ENCODE measurements at places on chromosomes 12 and 14.

- no peak for DNase-seq
Measured at GRCh38 chr12:54019091-54019811, 9.0 kb upstream of the HOXC6 start.

DNA sequence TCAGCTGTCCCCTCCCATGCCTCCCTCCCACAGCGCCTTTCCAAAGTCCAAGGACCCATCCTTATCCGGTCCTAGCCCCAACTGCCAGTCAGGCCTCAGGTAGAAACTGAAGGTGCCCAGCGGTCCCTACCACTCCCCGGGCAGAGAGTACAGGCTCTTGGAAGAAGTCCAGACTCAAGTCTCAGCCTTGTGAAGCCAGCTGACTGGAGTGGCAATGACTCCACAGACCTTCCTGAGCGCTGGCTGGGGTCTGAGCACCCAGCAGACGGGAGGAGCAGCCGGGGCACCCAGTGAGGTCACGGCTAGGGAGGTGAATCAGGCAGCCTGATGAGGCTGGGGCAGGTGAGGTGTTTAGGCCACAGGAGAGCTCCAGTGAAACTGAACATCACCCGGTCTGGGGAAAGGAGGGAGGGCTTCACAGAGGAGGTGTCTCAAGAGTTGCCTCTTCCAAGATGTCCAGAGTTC is 60.0 kb downstream of the ITPK1 start:
- no peak for DNase-seq

DNA sequence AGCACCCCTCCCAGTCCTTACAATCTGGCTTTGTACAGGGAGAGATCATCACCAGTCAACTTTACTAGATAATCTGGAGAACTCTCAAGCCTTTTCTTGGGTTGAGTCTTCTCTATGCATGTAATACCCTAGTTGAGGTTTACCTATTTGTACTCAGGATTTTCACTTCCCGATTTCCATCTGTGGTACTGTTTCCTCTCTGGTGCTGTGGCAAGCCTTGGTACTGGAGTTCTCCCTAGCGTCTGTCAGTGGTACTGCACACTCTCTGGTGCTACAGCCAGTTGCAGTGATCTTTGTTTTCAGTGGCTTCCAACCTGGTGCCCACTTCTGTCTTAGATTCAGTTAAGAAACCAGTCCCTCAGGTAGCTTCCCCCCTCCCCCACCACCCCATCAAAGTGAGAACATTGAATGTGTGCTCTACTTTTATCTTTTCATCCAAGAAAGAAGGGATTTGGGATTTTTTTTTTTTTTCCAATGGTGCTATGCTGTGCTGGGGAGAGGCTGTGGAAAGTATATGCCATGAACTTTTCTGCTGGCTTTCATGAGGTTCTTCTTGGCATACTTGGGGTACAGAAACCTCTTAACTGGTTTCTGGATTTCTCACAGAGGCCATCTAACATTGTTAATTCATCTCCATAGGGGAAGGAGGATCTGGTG is 69.4 kb upstream of the EVL start:
- DNase-seq = peak; percentile 32

DNA sequence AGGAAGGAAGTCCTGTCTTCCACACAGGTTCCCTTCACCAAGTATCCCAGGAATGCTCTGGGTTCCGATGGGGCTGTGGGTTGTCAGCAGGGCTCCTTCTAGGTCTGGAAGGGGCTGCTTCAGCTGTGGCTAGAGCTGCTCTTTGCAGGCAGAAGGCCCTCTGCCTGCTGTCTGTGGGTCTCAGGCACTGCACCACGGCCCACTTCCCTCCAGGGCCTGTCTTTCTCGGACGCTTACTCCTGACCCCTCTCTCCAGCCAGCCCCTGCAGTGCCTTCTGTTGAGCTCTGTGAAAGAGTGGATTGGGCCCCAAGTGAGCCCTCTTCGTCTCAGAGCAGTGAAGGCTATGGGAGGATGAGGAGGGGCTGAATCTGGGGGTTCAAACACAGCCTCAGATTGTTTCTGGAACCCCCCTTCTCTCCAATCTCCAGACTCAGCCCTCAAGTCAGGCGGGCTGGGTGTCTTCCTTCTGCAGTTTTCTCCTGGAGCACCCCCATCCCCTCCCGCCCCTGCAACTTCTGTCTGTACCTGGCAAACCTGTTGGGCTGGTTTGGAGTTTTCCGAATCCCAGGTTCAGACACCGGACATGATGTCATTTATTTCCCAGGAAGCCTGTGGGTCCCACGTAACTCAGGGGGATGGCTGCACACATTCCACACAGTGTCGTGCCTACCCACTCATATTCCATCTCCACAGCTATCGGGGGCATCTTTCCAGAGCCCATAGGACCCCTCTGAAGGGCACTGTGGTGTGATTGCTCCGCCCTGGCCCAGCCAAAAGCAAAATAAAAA is 24.9 kb upstream of the SPPL3 start:
- no peak for DNase-seq

DNA sequence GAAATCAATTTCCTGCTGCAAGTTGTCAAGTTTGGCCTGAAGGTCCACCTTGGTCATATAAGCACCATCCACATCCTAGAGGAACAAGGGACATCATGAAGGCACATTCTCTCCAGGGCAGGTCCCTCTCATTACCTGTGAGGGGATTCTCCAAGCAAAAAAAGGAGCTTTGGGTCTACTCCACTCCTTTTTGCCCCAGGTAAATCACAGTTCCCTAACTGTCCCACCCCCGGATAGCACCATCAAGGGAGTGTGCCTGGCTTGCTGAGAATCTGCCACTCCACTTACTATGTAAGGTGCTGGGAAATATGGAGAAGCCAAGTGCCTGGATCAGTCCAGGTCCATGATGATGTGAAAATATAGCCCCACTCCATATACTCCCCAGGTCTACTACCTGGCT is 2.5 kb downstream of the KRT1 start:
- no peak for DNase-seq

- no peak for DNase-seq
Measured at GRCh38 chr12:67698672-67699581, 50.4 kb downstream of the DYRK2 start.

GRCh38 chr14:99643343-99643742 is 1.6 kb upstream of the HHIPL1 start:
- DNase-seq = no peak

GRCh38 chr12:52602552-52602951 is 1.3 kb upstream of the KRT72 start:
- DNase-seq = no peak

- no peak for DNase-seq
Measured at GRCh38 chr12:68910128-68910527, 22.8 kb downstream of the CPM start.

DNA sequence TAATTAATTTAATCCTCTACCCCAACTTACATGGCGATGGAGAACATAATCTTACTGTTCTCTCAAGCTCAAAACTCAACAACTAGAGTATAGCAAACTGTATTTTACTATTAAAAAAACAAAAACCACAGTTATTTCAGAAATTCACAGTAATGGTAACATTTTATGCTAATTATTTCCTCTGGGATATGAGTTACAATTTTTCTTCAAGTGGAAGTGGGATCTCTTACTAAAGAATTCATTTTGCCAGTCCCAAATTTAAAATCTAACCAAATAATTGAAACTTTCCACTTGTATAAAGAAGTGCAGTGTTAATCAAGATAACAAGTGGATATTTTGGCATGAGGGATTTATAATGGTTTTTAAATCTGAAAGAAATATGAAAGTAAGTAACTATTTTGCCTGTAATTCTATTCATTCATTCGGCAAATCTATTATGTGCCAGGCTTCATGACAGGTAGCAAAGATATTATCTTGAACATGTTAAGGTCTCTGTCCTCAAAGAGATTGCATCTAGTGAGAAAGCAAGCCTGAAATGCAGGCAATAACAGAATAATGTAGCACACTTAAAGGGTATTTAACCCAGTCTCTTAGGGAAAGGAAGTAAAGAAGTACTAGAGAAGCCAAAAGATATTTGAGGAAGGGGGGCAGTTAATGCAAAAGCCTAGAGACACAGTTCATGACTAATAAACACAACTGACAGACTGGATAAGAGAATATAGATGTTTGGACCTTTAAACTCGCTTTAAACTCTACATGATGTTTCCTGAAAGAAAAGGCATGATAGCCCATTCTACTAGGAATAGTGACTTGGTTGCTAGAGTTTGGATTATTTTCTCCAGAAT is 44.0 kb downstream of the TAOK3 start:
- DNase-seq = no peak

DNA sequence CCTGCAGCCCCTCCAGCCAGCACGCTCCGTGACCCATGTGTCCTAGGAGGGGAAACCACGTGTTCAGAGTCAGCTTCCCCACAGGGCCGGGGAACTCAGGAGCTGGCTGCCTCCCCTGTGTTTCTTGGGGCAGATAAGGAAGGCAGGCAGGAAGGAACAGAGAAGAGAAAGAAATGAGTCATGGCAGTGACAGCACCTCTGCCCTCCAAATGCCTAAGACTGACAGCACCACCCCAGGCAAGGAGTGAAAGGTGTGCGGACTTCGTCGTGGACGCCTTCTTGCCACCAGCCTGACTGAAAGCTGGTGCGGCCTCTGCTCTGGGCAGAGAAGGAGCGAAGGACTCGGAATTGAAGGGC is 167.0 kb upstream of the FKBP4 start:
- no peak for DNase-seq

DNA sequence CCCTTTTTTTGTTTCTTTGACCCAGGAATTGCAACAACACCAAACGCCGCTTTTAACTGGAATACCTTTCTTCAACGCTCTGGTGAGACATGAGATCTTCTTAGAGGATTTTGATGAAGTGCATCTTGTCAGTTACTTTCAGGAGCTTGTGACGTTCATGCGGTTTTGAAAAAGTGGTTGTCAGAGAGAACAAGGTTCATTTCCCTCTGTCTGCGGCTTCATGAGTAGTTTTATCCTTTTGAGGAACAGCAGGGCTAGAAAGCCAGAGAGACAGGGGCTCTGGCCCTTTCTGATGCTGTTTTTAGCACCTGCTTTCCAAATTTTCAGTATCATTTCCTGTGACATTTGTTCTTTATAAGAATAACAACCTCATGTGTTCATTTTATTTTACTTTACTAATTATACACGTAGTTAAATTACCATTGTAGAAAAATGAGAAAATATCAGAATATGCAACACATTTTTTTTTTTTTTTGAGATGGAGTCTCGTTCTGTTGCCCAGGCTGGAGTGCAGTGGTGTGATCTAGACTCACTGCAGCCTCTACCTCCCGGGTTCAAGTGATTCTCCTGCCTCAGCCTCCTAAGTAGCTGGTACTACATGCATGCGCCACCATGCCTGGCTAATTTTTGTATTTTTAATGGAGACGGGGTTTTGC is 61.8 kb downstream of the GLT1D1 start:
- no peak for DNase-seq

DNA sequence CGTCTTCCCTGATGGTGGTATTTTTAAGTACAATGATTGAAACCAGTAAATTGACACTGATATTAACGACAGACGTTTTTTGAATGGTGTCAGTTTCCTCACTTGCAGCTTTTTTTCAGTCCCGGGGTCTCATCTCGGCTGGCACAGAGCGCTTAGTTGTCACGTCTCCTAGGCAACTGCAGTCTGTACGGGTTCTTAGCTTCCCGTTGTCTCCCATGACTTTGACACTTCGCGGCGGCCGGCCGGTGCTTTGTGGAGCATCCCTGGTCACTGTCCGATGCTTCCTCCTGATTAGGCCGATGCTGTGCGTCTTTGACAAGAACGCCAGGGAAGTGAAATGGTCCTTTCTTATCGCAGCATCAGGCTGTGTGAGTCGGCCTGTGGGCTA is 67.4 kb downstream of the ADGRD1 start:
- no peak for DNase-seq

DNA sequence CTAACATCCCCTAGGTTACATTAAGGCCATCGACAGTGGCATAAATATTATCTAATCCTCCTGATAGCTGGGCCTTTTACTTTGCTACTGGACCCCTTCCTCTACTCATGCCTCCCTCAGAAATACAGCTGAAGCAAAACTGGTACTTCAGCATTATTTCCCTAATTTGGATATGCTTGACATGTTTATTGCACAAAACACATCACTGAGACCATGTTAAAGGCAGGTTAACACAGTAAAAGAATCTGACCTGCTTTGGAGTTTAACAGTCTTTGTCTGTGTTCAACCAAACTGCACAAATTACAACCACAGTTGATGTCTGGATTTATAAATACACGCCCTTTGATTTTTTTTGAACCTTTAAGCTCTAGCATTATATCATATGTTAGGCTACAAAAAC is 156.6 kb downstream of the FOXA1 start:
- DNase-seq = no peak

DNA sequence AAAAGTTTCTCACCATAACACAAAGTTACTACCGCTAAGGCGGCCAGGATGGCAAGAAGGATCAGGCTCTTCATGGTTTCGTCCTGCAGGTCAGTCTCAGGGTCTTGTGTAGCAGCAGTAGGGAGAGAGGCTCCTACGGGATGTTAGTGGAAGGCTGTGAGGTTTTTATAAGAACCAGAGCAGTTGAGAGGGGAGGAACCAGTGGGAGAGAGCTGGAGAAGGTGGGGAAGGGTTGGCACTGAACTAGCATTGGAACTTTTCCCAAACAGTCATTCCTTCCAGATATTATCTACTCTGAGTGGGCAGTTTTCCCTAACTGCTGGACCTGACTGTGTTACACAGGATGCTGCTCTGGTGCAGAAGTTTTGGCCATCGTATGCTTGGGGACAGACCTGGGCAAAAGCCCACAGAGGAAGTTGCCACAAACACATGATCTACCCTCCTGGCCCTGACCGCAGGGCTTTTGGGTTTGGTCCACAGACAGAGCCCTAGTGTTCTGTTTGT is at the start of gene MGP:
Gene MGP (minus strand): TSS at position 137 of the 504 bp plus-strand sequence. CDS start 63 bp downstream, at position 74.
- no peak for DNase-seq

DNA sequence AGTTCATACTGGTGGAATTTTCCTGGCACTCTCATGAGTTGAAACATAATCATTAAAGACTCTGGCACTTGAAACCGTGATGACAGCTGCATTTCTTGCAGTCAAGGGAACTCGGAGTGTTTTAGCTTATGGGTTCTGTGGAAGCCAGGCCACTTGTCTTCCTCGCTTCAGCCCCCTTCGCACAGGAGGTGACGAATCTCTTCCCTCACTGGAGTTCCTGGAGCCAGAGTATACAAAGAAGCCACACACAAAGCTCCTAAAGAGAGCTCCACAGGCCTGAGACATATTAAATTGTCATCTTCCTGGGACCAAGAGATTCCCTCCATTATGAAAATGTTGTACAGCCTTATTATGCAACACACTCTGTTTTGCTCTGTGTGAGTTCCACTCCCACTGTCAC is 964.1 kb downstream of the TMEM121 start:
- DNase-seq = no peak

- DNase-seq = no peak
Measured at GRCh38 chr12:121202407-121203355, 7.2 kb upstream of the P2RX4 start.

DNA sequence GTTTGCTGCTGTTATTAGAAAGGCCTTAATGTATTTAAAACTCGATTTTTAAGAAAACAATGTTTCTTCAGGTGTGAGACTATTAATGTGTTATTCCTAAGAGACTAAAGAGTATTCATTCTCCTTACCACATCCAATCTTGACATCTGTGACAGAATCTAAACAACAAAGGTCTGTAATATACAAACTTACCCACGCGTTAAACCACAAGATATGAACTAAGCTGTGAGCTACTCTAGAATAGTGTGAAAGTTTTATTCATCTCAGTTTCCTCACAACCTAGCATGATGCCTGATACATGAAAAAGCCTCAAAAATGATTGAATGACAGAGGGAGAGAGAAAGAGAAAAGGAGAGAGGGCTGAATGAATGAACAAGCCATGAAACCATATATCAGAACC is 117.3 kb upstream of the COCH start:
- DNase-seq = no peak
